ENCODE measurements at places on chromosomes 7 and 10.

DNA sequence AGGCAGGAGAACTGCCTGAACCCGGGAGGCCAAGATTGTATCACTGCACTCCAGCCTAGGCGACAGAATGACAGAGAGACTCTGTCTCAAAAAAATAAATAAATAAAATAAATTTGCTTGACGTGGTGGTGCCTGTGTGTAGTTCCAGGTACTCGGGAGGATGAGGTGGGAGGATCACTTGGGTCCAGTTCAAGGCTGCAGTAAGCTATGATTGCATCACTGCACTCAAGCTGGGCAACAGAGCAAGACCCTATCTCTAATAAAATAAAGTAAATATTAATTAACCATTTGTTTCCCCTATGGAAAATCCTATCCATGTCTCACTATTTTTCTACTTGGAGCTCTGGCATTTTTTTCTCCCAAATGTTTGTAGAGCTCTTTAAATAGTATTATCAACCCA is 36.3 kb downstream of the LRRC20 start:
- DNase-seq: no peak

- DNase-seq: no peak
These were observed 133.0 kb upstream of the PCBD1 start for GRCh38 chr10:71021402-71021801.

GRCh38 chr10:110009736-110010475 is 2.1 kb downstream of the ADD3 start:
- DNase-seq: no peak

- DNase-seq: no peak
These were observed 78.2 kb upstream of the SEC61G start for GRCh38 chr7:54837168-54837567.

DNA sequence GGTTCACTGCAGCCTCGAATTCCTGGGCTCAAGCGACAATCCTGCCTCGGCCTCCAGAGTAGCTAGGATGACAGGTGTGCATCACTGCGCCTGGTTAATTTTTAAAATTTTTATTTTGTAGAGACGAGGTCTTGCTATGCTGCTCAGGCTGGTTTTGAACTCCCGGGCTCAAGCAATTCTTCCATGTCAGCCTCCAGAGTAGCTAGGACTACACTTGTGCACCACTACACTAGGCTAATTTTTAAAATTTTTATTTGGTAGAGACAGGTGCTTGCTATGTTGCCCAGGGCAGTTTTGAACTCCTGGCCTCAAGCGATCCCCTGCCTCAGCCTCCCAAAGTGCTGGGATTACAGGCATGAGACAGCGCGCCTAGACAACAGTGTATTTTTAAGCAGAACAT is 120.5 kb downstream of the SVIL start:
- no peak for DNase-seq

DNA sequence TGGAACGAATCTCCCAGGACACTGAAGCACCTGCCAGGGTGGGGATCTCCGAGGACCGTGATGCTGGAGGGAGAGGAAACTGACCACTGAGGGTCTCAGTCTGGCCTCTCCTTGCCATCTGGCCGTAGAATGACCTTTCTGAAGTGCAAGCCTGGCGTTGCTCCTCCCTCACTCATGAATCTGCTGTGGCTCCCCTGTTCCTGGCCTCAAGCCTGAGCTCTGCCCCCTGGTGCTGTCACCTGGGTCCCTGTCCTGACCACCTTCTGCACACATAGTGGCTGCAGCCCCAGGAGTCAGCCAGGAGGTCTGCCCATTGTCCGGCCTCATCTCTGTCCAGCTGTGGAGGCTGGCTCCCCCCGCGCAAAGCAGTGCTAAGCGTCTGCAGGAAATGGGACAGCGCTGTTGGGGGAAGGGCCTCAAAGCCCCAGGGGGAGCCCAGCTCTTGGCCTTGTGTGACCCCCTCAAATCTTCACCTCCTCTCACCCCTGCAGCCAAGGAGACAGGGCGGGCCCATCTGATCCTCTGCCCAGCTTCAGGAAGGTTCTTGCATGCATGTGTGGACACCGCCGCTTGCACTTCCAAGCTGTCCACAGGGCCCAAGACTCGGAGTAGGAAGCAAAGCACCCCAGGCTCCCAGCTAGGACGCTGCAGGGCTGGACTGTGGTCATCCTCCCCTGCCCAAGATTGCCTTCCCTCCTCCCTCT is 65.7 kb downstream of the MYL10 start:
- no peak for DNase-seq
